Mesenteric fat pad (tissue), 1 donor: ENCODE measurements at places on chromosomes 5 and 9. TPM values are rescaled to one million over a fixed set of nuclear protein-coding genes. Genes with fewer than 3 reads are reported as not detected.

GRCh38 chr9:84862810-84863287 is 193.3 kb downstream of the NTRK2 start:
- no peak for DNase-seq

GRCh38 chr9:110846215-110846614 is 177.6 kb downstream of the MUSK start:
- DNase-seq = no peak

DNA sequence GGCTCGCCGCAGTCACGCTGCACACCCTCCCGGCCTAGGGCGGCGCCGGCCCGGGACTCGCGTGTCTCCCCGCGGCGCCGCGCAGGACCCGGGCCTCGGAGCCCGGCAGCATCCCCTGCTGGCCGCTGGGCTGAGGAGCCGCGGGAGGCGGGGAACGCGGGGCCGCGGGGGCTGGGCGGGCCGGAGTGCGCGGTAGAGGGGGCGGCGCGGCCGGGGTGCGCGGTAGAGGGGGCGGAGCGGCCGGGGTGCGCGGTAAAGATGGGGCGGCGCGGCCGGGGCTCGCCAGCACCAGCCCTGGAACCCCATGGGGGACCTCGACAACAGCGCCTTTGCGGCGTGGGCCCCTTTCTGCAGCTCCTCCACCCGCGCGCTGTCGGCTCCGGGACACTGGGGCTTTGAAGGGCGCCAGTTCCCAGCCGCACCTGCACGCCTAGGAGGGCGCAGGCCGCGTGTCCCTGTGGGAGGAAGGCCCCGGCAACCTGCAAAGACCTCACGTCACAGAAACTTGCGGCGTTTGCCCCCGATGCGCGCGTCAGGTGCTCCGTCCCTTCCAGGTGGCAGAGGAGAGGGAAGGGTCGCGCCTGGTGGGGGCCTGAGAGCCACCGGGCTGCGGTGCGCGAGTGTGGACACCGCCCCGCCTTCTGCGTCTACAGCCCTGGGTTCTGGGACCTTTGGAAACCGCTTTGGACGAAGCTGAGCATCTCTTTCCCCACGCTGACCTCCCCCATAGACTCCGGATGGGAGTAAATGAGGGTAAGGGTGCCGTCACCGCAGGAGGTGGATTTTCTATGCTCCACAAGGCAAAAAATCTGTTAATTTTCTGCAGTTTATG is 49.6 kb downstream of the NSUN2 start:
- no peak for DNase-seq

- no peak for DNase-seq
Measured at GRCh38 chr9:15294604-15295003, 12.4 kb downstream of the TTC39B start.

DNA sequence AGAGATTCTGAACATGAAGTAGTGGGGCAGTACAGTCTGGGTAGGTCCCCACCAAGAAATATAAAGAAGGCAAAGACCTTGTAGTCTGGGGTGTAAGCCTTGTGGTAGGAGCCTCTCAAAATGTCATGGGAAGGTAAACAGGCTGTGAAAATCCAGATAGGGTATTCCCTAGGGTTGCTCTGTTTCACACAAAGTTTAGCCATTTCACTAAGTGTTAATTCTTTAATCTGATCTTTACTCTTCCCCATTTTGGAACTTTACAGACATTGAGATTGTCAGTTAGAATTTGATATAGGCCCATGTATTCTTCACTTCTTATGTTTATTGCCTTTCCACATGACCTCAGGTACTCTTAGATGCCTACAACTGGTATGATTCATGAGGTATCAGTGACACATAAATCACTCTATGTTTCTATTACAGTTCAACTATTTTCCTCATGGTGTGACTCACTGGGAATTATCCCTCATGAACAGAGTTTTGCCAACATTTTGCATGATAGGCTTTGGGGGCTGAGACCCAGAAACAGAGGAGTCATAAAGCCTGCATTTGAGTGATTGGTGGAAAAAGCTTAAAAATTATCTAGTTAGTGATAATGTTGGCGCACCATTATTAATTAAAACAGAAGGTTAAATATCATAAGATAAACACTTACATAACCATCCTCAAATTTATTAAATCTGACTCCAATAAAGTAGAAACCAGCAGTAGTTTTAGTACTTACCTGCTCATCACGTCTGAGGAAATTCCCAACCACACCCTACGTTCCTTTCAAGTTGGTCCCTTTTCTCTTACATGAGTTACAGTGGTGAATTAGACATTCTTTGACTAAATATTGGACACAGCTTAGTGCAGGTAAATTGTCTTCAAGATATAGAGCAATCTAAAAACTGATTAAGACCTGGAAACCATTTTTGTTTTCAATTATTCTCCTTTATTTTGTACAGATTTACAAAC is 399.8 kb upstream of the MEF2C start:
- no peak for DNase-seq

- DNase-seq = no peak
Measured at GRCh38 chr5:154993461-154993860, 20.1 kb upstream of the KIF4B start.

GRCh38 chr5:124996764-124997077 is 250.3 kb upstream of the ZNF608 start:
- no peak for DNase-seq

DNA sequence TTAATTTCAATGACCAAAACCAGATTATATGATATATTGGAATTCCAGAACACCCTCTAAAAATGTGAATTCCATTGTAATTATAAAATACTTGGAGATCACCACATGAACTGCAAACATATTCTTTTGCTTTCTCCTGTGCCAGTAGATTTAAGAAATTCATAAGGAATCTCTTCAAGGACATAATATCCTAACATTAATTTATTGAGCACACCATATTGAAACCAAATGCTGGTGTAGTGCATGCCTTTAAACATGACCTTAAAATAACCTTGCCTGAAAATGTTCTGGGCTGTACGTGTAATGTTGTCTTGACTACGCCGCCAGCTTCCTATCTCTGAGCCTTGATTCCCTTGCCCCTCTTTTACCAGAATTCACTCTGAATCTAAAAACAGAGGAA is 205.0 kb upstream of the ACTBL2 start:
- no peak for DNase-seq

GRCh38 chr5:171143171-171143570 is 165.9 kb upstream of the TLX3 start:
- DNase-seq = no peak

GRCh38 chr9:976258-976942 is at the start of gene DMRT3:
Gene DMRT3 (plus strand): TSS chr9:976655. CDS start chr9:977002, 347 bp downstream.
- DNase-seq = no peak

DNA sequence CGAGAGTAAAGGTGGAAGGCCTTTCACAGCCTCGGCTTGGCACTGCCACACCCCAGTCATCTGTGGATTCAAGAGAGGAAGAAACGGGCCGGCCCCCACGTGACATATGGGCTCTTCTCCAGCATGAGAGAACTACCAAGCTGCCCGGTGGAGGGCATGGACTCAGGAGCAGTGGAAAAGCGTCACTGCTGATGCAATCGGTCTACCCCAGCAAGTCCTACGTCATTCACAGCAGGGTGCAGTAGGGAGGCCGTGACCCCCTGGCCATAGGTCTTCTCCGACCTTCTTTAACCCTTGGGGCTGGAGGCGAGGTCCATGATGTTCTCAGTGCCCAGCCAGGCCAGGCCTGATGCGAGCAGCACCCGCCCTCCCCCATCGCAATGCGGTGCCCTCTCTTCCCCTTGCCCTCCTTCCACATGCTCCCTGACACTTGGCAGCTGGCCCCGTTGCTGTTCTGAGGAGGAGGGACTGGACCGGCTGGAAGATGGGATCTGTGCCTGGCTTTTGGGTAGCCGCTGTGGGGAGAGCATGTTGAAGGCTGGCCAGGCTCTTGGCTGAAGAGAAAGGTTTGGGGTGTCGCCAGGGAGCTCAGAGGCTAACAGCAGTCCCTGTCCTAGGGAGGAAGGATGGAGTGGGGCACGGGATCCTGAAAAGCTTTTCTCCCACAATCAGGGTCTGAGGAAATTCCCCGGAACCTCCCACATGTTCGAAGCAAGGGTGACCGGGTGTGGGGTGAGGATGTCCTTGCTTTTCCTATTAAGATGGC is 89.8 kb downstream of the LIFR start:
- DNase-seq = no peak

DNA sequence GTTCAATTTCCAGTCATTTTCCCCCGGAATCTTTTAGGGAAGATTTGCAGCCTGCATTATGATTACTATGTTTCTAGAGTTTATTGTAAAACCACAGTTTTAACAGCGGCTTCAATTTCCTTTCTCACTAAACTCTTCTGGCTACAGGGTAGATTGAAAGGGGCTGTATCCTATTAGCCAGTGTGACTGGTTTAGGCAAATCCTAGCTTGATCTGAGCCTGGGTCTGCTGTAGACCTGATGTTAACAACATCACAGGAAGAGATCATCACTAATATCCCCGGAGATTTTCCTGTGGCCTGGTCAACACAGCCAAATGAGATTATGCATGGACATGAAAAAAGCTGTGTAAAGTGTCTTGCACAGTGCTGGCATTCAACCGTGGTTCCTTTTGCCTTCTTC is 33.4 kb downstream of the STOM start:
- no peak for DNase-seq

GRCh38 chr5:7393921-7394799 is 1.8 kb upstream of the ADCY2 start:
- no peak for DNase-seq

- no peak for DNase-seq
Measured at GRCh38 chr9:98009936-98010335, 26.8 kb downstream of the ANP32B start.

- DNase-seq = no peak
Measured at GRCh38 chr9:2209400-2209799, 194.3 kb downstream of the SMARCA2 start.

- DNase-seq = no peak
Measured at GRCh38 chr9:92406477-92406876, 2.1 kb upstream of the OGN start.

GRCh38 chr5:8844206-8844605 is 701.7 kb downstream of the SEMA5A start:
- no peak for DNase-seq

- no peak for DNase-seq
Measured at GRCh38 chr5:180142021-180142765, 66.8 kb downstream of the RASGEF1C start.

- DNase-seq = no peak
Measured at GRCh38 chr5:149632311-149633251, 51.3 kb downstream of the ARHGEF37 start.

DNA sequence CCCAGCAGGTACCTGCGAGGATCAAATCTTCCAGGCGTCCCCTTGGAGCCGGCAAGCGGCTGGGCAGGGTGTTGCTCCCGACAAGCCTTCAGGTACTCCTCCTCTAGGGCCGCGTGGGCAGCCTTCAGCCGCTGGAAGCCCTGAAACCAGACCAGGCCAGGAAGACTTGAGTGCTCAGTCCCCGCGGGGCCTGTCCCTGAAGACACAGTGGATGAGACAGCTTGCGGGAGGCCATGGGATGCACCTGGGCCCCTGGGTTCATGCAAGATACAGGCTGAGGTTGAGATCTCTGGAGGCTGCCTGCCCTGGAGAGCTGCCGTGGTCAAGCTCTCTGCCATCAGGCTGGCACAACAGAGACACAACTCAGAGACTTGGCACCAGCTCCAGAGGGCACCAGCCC is 25.4 kb downstream of the AKNA start:
- DNase-seq = no peak

DNA sequence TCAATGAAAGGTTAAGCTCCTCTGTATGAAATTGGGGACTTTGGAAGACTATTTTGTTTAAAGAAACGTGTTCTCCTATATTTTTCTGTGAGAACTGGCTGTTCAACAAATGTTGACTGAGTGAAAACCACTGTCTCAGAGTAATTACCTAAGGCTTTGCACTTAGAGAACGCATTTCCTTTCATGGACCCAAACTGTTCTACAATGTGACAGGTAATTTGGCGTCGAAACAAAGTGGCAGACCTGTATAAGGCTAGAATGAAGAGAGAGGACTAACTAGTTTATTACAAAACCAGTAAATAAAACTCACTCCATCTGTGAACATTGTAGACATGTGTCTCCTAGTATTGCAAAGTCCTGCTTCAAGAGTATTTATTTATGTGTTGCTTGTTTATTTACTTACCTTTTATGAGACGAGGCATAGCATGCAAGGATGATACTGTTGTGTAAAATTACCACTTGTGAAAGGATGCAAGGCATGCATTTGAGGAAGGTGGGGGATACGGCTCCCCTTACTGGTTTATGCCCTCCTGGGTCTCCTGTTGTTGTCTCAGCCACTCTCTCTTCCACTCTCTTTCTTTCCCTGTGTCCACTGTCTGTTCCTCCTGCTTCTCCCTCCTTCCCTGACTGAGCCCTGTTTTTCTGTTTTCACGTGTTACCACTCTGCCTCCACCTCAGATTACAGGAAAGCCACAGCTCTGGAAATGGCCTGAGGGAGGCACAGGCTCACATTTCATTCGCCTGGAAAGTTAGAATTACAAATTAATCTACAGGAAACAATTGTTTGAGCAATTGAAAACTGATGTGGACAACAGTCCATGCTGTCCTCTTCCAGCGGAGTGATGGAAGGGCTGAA is 444.0 kb upstream of the ZNF608 start:
- DNase-seq = no peak

DNA sequence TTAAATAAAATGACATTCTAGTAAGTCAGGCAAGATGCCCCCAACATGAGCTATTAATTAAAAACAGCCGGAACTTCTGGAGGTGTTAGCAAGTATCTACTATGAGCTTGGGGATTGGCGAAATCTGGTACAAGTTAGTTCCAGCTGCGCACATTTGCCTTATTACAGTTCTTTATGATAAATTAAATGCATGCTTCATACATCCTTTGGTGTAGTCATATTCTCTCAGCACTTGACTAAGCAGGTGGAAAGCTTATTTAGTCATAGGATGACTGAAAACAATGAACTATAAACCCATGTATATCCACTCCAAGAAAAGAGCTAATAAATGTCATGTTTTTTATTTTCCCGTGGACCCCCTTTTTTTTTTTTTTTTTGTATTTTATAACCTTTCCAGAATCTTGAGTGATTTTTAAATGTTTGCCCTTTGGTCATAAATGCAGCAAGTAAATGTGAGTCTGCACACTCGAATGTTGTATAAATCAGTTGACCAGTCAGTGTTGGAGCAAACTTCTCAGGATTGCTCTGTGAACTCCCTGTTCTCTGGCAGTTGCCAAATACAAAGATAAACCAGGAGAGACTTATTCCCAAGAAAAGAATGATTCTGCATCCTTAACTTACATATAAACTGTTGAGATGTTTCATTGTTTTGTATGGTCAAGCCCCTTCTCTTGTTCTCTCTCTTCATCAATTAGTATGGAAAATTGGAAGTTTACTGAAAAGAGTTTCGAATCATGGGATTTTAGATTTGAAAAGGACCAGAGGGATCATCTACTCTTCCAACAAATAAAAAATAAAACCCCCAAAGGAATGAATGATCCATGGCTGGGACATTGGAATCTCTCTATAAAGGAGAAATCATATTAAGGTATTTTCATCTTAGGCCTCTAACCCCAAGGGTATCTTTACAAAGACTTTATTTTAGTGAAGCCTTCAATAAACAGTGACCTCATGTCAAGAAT is 38.3 kb downstream of the PIK3R1 start:
- DNase-seq = no peak

Gene TPPP
- total RNA-seq = 5.4 TPM

Gene CDC25C
- total RNA-seq = not detected

Gene ANKRD33B
- 5.7 TPM for total RNA-seq

Gene IFNB1
- not detected for total RNA-seq

Gene F2RL2
- total RNA-seq = 0.10 TPM

Gene PCDHB8
- total RNA-seq = 2.4 TPM

Gene ADAM19
- 9.4 TPM for total RNA-seq

Gene PRRC1
- 47.5 TPM for total RNA-seq

Gene C6
- total RNA-seq = 6.8 TPM

Gene CYLC2
- total RNA-seq = not detected

Gene IRX4
- total RNA-seq = not detected

Gene TSSK1B
- total RNA-seq = not detected

Gene ZNF300
- total RNA-seq = 2.4 TPM

Gene PCDHGA12
- total RNA-seq = 4.6 TPM

Gene GALT
- total RNA-seq = 21.3 TPM

Gene PLAC8L1
- total RNA-seq = 1.5 TPM

Gene SLC6A3
- total RNA-seq = not detected

Gene AIF1L
- total RNA-seq = 57.2 TPM
